Cerebellum (tissue), 4 donors: ENCODE measurements at places on chromosomes 3 and 15. TPM values are rescaled to one million over a fixed set of nuclear protein-coding genes. Genes with fewer than 3 reads are reported as not detected.

KBTBD12 gene
- total RNA-seq: 1.5 TPM

MUSTN1 gene
- total RNA-seq: 0.82 TPM

LRRC31 gene
- not detected for total RNA-seq

CD96 gene
- total RNA-seq: 0.36 TPM

- no peak for DNase-seq
Observed at GRCh38 chr3:190375671-190376070, 12.3 kb upstream of the CLDN16 start.

DNA sequence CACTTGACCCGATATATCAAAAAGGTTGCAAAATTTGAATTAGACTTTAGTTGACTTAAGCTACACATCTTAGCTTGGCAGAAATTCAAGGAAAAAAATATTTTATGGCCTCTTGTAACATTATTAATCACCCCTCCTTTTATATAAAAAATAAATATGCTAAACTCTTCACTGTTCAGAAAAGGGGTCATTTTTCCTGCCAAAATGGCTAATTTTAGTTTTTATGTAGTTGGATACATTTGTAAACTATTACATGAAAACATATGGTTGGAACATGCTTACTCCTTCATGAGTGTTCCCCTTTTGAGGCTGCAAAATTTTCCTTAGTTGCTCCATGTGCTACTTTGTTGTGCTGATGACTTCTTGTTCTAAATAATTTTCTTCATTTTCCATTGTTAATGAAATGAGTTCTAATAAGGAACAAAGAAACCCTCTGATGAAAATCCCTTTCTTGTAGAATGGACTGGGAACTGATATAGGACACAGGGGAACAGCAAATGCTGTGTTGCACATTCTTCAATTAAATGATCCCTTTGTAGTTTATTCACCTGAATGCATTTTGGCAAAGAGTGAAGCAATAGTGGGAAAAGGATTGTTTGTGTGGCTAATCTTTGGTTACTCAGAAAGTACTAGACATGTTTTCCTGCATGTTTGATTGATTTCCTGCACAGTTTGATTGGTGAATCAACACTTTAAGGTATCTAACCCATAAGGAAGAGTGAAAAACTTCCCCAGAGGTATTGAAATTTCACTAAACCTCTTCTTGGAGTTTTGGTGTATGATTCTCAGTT lies 349.3 kb downstream of the TIGIT start:
- no peak for DNase-seq

DNA sequence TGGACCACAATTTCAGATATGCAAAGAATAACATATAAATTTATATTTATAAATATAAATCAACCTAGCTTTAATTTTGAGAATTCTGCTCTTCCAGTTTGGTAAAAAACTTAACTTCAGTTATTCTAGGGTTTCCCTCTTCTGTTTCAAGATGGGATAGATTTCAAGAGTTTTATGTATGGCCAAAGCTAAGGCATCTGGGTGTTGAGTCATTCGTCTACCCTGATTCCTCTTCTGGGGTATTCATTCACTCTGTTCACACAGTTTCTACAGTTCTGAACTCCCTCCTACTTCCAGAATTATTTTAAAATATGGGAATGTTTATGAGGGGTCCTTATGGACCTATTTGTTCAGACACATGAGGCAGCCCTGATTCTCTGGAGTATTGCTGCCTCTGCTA lies 4.2 kb upstream of the FGF7 start:
- no peak for DNase-seq

ZNF860 gene
- 1.8 TPM for total RNA-seq

DNA sequence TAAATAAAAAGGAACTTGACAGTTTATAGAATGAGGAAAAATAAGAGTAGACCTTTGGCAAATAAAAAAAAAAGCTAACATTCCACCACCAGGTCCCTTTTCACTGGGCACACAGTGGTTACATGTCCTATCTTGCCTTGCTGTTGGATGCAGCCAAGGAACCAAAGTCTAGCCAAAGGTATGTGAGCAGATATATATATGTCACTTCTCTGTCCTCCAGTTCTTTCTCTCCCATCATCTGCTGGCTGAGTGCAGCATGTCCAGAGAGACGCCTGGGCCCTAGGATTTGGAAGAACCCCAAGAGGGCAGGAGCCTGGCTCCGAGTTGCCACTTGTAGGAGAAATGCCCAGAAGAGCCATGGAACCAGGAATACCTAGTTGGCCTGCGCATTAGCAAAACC lies 104.7 kb downstream of the SERPINI1 start:
- DNase-seq: no peak

AHSG gene
- total RNA-seq: 0.27 TPM

- peak; percentile 63 for DNase-seq
Observed at GRCh38 chr3:50340448-50341329, at the start of gene RASSF1. RASSF1 (minus strand) TSS chr3:50340836; CDS start chr3:50340805, 31 bp downstream.

DNA sequence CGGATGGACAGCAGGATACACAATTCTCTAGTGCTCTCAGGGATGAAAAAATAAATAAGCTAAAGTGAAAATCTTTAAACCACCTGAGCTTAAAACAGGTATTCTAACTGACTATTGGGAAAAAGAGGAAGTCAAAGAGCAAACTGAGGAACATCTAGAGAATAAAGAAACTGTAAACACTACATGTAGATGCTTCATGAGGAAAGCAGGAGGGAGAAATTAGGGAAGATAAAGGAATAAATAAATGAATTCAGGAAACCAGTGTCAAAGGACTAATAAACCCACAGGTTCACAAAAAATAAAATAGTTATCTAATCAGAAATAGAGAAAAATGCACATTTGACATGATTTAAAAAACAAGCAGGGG lies 525 bp upstream of the MCCC1 start:
- DNase-seq: no peak

AGBL1 gene
- 0.91 TPM for total RNA-seq

DNA sequence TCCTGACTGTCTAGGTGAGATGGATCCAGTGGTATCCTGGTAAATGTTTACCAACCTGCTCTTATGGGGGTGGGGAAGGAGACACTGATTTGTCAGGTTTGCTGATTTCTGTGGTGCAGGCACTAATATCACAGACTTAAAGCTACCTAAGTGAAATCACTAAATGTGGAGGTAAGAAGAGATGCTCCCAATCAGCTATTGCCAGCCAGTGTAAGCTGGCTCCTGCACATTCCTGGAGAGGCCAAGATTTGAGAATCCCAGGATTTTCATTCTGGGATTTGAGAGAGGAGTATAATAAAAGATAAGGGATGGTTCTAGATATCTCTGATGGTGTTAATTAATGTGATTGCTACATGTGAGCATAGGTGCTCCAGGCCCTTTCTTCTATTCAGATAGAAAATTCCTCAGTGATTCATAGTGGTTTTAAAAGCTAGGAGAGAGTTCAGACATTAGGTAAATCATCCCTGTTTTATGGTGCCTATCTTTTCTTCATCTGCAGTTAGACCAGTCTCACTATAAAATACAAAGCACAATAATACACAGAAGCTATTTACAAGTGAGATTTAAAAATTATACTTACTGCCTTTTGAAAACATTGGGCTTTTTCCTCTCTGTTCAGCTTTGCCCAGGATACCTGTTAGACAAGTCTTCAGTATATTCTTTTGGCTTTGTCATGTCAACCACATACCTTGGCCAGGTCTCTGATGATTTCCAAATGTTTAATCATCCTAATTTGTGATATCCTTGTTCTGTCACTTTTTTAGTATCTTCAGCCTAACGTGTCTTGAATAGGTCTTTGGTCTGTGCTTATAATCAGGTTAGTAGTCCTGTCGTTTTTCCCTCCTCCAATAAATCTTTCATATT lies 90.9 kb downstream of the MBNL1 start:
- no peak for DNase-seq

DNA sequence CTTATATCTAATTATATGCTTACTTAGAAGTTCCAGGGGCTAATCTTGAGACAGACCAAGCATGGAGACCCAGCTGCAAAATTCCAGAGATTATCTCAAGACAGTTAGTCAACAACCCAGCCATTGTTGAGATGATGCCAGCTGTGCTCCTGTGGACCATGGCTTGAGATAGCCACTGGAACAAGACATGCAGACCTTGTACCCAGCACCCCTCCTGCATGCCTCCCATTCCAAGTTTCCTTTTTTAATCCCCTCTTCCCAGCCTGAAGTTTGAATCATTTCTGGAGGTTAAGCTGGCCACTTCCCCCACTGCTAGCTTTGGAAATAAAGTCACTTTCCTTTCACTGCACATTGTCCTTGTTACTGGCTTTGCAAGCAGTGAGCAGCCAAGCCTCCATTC lies 53.8 kb downstream of the IMPG2 start:
- DNase-seq: no peak

DNA sequence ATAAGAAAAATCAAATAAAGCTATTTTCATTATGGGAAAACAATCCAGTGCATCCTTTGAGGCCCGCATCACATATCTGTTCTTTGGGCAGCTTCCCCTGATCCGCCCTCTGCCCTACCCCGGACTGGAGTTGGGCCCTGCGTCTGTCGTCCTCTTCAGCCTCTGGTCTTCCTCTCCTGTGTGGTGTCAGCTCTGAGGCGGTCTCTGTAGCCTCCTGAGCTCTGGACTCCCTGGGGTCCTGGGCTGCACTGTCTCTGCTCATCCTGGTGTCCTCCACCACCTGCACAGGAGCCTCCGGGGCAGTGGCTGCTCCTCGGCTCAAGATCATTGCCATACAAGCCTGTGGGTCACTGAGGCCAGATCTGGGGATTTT lies 7.4 kb upstream of the SNX22 start:
- no peak for DNase-seq

DNA sequence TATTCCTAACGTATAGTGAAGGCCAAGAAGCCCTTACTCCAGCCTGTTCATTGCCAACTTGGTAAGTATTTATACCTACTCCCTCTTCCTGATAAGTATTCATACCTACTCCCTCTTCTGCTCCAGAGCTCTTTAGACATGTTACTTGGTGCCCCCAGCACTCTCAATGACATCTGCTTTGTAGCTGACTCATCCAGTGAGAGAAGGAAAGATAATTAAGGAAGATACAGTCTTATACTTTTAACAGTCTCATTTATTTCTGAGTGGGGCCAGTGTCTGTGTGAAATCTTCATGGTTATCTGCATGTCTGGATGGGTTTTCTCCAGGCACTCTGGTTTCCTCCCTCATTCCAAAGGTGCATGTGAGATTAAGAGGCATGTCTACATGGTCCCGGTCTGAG lies 698.7 kb downstream of the FHIT start:
- no peak for DNase-seq

DNA sequence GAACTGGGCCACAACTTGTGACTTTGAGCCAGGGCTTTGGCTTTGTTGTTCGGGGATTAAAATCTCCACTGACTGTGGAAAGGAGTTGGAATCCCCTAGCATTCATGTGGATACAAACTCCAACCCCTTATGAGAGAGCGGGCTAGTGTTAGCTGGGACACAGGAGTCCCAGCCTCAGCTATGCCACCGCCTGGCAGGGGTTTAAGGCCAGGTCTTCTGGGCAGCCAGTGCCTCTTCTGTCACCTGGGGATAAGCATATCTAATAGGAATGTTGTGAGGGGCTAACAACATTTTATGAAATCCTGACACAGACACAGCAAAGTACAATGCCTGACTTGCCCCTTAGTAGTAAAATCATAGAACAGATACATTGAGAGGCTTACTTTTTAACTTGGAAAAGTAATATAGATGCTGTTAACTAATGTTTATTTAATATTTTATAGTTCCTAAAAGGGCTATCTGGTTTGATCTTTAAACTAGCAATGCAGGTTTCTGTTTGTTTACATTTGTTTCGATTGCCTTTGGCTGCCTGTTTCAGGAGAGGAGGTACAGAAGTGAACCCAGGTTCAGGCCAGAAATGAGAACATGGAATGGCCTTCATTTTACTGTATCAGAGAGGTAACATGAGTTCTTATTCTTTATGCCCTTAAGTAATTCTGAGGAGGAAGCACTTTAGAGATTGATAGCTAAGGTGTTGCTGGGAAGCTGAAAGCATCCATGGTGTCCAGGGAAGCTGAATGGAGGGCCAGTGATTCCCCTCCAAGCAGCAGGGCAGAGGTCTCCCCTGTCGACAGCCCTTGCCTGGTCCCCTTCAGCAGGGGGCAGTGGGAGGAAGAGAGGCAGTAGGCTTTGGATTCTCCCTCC lies 8.7 kb downstream of the GPR160 start:
- DNase-seq: no peak

FBXO40 gene
- total RNA-seq: not detected

RPUSD2 gene
- 8.1 TPM for total RNA-seq

GRCh38 chr3:29203851-29204250 lies 77.0 kb upstream of the RBMS3 start:
- DNase-seq: no peak

TMEM40 gene
- total RNA-seq: not detected

DNA sequence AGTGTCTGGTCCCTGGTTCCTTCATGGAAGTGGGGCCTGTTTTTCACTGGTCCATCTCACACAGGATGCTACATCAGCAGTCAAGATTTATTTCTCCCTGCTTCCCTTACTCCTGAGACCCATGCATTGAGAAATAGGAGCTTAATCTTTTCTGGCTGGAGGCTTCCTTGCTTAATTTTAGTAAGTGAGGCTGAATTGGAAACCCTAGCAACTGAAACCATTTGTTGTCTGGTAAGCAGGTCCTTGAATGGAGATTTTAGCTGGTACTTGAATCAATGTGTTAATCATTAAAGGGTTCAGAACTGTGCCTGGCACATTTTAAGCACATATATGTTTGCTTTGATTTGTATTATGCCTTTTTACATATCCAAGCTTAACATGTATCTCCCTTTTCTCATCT lies 20.2 kb upstream of the MEF2A start:
- no peak for DNase-seq

DNA sequence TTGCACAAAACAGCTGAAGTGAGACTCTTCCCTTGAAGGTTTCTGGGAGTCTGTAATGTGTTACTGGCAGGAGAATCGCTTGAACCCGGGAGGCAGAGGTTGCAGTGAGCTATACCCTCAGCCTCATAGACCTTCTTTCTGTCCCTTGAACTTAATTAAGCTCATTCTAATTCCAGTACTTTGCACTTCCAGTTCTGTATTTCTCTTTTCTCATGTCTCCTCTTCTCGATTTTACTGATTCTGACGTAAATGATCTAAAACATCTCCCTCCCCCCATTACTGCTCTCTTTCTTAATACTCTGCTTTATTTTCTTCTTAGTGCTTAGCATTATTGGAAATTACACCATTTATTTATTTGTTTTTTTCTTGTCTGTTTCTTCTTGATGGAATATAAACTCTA lies 165.4 kb upstream of the P2RY1 start:
- DNase-seq: no peak

GRCh38 chr3:11996480-11996879 lies 7.7 kb upstream of the SYN2 start:
- peak; percentile 68 for DNase-seq

DNA sequence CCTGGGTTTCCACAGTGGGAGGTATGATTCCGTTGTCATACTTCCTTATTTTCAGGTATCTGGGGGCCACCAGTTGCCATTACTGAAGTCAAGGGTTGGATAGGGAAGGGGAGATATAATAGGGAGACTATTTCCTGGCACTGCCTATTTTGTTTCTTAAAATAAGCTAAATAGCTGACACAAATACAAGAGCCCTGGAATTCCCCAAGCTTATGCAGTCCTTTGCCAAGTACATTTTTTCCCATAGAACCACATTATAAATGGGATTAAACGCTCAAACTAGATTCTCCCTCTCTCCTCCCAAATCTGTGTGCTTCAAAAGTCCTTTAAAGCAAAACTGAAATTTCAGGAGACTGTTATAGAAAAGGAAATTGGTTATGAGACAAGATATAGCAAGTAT lies 68.7 kb downstream of the AP4E1 start:
- DNase-seq: no peak

TERC gene
- total RNA-seq: 66.4 TPM
